ENCODE measurements at places on chromosomes 2 and 18.

GRCh38 chr2:221205103-221205673, 366.9 kb downstream of the EPHA4 start:
- DNase-seq: no peak

DNA sequence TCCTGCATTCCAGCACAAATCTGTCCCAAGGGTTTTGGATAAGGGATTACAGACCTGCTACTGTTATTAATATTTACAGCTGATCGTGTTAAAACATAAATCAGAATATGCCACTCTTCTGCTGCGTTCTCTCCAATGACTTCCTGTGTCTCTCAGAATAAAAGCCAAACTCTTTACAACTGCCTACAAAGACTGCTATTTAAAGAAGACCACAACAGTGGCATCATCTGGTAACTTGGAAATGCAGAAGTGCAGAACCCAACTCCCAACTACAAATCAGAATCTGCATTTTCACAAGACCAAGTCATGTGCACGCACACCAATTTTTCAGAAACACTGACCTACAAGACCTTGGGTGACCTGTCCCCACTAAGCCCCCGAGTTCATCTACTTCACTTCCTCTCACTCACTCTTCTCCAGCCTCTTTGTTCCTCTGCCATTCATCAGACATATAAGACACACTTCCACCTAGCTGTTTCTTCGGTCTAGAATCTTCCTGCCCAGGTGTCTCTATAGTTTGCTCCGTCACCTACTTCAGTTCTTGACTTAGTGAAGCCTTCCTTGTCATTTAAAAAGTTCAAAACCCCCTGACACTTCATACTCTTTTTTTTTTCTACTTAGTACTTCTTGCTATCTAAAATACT, 36.0 kb downstream of the CHN1 start:
- no peak for DNase-seq

DNA sequence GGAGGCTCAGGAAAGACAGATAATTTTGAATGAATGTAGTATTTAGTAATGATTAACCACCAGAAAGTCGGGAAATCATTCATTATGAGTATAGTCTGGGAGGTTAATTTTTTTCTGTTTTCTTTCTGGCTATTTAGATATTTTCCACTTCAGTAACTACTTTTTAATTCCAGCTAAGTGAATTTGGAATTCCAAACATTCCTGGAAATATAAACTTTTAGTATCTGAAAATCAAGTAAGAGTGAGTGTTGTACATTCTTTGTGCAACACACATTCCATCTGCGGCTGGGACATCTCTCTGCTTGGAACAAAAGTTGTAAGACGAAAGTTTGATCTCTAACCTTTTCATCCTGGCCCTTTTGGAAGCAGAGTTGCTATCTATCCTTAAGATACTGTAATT, 275.7 kb upstream of the SPRED2 start:
- DNase-seq: no peak

DNA sequence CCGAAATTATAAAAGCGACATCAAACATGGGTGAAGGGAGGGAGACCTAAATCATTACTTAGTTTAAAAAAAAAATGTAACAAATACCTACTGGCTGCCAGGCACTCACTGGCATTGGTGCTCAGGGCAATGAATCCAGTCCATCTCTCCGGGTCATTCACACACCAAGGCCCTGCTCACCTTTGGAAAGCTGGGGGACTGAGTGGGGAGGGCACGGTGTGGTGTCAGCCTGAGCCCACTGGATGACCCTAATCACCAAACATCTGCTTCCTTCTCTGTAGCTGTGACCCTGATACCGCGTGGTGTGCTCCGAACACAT, 336 bp upstream of the DDX1 start:
- DNase-seq: no peak

GRCh38 chr18:46892842-46893241, 24.5 kb downstream of the PIAS2 start:
- DNase-seq: no peak

GRCh38 chr2:228446734-228447133, 265.2 kb upstream of the SPHKAP start:
- DNase-seq: peak; percentile 37

- DNase-seq: peak; percentile 69
Measured at GRCh38 chr2:94956797-94957391, 68.6 kb upstream of the MAL start.

DNA sequence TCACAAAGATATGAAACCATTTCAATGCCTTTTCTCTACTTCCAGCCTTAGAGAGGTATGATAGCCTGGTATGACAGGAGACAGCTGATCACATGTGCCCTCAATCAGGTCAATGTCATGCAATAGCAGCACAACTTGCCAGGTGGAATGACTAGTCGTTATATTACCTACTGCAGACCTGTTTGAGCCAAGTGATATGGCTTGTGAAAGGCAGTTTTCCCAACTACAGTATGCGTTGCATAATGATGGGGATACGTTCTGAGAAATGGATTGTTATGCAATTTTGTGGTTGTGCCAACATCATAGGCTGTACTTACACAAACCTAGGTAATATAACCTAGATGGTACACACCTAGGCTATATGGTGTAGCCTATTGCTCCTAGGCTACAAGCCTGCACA, 262.8 kb downstream of the ICOS start:
- DNase-seq: no peak

DNA sequence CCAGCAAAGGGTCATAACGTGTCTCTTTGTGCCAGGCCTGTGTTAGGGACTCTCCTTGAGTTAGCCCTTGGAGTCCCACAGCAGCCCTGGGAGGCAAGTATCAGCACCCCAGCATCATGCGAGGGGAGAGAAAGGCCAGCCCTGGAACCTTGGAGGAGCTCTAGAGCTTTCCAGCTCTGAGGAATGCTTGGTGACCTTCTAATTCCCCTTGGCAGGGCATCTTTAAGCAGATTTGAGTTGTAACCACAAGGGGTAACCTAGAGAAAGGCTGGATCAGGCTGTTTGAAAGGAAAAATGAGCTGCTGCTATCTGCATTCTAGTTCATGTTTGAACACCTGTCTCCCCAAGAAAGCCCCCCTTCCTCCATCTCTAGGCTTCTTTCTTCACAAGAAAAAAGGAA, 23.8 kb upstream of the ODC1 start:
- DNase-seq: no peak

GRCh38 chr2:173483137-173483536, 128.5 kb downstream of the CDCA7 start:
- DNase-seq: no peak

GRCh38 chr2:3005859-3006501, 371.6 kb downstream of the EIPR1 start:
- no peak for DNase-seq

GRCh38 chr2:129812071-129812470, 167.4 kb upstream of the RAB6C start:
- no peak for DNase-seq

Data from glutamatergic neuron (in vitro differentiated cells).